ENCODE measurements at places on chromosomes 7 and 10.
A peak's percentile ranks its signal among the peaks of the same experiment; 100 is the strongest.

DNA sequence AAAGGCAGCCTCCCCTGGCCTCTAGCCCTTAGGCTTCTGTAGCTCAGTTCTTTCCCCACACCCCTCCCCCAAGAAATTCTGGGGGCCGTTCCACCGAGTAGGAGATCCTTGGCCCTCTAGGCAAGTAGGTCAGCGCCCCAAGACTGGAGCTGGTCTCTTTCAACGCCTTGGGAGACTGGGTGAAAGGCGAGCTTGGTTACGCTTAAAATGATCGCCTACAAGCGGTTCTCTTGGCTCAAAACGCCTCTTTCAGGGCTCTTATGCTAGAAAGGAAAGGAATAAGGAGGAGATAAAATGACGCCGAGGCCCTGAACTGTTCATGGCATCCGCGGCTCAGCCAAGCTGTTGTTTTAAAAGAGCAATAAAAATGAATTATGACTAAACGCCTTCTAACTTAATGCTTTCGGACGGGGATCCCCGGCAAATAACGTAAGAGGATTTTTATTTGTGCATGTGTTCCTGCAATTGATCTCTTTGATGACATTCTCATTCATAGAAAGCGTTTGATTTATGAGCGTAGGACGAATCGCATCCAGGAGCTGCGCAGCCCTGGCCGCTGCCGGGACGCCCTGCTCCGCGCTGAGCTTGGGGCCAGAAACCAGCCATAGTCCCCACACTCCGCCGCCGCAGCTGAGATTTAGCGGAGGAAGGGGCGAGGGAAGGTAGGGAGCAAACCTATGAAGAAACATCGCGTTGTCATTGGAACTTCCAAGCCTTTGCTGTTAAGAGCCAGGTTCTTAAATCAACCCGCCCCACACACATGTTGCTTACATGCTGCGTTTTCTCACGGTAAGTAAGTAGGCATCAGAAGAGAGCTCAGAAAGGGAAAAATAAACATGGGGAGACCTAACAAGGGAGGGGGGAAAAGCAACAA is 3.0 kb upstream of the HOXA1 start:
- no peak for DNase-seq

DNA sequence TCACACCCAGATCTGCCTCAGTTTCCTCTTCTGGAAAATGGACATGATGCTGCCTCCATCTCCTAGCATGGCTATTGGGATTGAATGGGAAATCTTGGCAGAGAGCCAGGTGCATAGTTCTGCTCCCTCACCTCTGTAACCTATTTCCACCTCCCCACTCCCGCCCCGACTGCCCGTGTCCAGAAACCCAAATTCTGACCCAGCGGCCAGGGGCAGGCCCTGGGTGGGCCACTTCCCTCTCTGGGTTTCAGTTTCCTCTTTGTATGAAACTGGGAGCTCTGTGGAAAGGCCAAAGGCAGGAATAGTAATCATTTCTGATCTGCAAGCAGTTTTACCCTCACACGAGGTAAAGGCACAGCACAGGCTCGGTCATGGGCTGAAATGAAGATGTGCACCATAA is 74.1 kb upstream of the DUSP5 start:
- DNase-seq: no peak

GRCh38 chr10:21673668-21674067 is 139.6 kb downstream of the MLLT10 start:
- DNase-seq: no peak

DNA sequence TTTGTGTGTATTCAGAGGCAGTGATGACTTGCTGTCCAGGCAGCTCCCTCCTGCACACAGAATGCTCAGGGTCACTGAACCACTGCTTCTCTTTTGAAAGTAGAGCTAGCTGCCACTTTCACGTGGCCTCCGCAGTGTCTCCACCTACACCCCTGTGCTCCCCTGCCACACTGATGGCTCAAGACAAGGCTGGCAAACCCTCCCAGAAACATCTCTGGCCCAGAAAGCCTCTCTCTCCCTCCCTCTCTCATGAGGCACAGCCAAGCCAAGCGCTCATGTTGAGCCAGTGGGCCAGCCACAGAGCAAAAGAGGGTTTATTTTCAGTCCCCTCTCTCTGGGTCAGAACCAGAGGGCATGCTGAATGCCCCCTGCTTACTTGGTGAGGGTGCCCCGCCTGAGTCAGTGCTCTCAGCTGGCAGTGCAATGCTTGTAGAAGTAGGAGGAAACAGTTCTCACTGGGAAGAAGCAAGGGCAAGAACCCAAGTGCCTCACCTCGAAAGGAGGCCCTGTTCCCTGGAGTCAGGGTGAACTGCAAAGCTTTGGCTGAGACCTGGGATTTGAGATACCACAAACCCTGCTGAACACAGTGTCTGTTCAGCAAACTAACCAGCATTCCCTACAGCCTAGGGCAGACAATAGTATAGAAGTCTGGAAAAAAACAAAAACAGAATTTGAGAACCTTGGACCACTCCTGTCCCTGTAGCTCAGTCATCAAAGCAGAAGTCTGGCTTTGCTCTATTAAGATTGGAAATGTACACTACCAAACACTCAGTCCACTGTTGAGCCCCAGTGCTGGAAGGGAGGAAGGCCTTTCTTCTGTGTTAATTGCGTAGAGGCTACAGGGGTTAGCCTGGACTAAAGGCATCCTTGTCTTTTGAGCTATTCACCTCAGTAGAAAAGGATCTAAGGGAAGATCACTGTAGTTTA is 15.8 kb downstream of the SCD start:
- DNase-seq: no peak

GRCh38 chr7:155496267-155497005 is 38.5 kb downstream of the EN2 start:
- DNase-seq: no peak

DNA sequence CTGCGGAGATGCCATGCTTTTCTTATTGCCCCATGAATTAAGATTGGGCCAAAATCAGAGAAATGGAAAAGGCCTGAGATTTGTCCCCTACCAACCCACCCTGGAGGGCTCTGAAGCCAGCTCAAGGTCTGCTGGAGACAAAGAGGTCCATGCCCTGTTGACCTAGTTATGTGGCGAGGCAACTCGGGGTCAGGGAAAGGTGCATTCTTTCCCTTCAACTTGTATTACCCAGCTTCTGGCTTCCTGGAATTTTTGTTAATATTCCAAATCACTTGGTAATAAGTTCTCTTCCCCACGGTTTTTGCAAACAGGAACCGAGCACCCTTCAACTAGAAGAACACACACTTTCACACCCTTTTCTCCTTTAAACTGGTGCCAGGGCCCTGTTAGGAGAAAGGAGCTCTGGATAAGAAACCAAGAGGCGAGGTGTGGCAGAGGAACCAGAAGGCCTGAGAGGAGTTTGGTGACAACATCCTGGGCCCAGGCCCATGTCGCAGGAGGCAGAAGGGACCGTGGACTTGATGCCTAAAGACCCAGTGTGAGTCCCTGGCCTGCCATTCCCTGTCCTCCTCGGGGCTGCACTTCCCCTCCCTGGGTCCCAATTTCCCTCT is 12.5 kb upstream of the SFRP5 start:
- no peak for DNase-seq

GRCh38 chr10:5465976-5466450 is 33.4 kb downstream of the CALML5 start:
- DNase-seq: no peak

- no peak for DNase-seq
Measured at GRCh38 chr7:27424231-27424630, 181.6 kb downstream of the EVX1 start.

GRCh38 chr10:5665373-5666007 is 905 bp downstream of the ASB13 start:
- DNase-seq: peak; percentile 36

- DNase-seq: no peak
Measured at GRCh38 chr7:28392289-28392688, 20.0 kb upstream of the CREB5 start.

- no peak for DNase-seq
Measured at GRCh38 chr10:69710008-69710888, 80.2 kb downstream of the FAM241B start.

DNA sequence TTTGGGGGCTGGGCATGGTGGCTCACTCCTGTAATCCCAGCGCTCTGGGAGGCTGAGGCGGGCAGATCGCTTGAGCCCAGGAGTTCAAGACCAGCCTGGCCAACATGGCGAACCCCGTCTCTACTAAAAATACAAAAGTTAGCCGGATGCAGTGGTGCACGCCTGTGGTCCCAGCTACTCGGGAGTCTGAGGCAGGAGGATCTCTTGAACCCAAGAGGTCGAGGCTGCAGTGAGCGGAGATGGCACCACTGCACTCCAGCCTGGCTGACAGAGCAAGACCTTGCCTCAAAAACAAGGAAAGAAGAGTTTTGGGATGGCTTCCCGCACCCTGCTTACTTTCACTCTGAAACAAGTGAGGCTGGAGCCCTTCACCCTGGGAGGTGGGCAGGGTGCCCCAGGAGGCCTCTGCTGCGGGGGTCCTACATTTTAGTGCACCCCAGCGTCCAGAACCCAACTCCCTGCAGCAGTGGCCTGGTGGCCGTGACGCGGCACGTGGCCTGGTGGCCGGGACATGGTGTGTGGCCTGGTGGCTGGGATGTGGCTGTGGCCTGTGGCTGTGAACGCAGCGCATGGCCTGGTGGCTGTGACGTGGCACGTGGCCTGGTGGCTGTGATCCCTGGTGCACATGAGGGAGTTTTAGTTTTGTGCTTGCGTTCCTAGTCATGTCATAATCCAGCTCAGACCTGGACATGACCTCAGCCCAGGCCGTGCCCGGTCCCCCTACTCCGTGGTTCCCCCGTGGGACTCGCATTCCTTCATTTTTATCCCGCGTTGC is 9.3 kb downstream of the KNDC1 start:
- DNase-seq: no peak

DNA sequence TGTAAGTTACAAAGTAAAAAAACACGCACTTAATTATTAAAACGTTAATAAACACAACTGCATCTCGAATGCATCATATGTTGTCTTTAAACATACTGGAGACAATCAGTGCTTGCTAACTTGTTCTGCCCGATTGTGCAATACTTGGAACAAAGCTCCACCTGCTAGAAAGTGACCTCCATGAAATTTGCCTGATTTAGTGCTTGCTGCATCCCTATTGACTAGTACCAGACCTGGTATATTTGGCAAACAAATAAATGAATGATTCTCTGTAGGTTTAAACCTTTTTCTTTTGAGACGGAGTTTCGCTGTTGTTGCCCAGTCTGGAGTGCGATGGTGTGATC is 6.2 kb downstream of the BZW2 start:
- DNase-seq: no peak

- peak; percentile 33 for DNase-seq
Measured at GRCh38 chr7:82675396-82675795, 231.8 kb upstream of the CACNA2D1 start.

DNA sequence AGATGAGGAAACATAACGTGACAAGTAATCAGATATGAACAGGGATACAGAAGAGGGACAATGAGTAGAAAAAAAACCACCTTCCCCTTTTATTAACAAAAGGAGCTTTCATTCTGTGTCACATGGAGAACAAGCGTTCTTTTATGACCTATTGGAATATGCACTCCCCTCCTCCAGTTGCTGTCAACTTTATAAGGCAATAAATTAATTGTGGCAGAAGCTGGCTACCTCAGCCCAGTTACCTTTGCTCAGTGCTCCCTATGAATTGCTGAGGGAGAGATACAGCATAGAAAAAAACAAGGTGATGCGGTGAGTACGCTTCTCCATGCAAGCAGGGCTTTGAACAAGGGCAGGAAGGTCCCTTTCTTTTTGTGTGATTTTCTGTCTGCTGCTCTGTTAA is at the start of gene MGAM2:
MGAM2 (plus strand) TSS at position 220 of the 400 bp plus-strand sequence. CDS start 5,156 bp downstream, outside the sequence.
- DNase-seq: no peak

DNA sequence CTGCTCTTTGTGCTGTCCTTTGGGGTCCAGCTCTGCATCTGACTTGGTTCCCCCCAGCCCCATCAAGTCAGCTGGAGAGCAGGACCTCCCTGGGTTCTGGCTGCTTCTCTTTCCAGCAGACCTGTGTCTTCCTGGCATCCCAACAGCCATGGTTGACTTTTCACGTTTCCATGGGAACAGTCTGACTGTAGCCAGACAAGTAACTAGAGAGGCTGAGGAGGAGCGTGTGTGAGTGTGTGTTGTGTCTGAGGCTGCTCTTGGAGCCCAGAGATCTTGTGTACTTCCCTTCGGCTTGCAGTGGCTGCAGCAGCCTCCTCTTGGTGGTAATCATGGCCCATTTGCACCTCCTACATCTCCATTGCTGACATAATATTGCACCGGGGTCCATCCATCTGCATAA is 332.0 kb downstream of the RPS24 start:
- no peak for DNase-seq

DNA sequence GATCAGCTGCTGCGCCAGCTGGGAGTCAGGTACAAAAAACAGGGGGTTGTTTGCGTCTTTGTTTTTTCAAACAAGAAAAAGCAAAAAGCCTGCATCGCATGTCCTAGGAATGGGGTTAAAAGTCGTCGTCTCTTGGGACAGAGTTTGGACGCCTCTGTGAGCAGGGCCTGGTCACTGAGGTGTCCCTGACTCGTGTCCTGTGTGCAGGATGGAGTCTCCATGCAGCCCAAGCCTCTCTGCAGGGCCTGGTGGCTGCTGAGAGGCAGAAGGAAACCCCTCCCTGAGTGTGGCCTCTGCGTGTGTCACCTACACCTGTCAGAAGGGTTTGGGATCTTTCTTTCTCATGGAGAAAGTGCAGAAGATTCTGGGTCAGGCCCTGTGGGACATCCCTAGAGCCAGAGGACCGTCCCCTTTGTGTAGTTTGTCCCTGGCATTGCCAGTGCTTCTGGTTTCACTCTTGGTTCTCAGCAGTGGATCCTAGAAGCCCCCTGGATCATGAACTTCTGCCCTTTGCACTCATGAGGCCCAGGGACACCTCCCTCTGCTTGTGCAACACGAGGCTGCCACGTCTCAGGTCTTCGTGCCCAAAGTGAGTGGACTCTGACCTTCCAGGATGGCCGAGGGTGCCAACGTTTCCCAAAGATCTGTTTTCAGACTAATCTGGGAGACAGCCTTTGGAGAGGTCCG is 75.0 kb downstream of the PRKAG2 start:
- DNase-seq: no peak

- peak; percentile 17 for DNase-seq
Measured at GRCh38 chr7:156773966-156774365, 119.0 kb downstream of the LMBR1 start.

DNA sequence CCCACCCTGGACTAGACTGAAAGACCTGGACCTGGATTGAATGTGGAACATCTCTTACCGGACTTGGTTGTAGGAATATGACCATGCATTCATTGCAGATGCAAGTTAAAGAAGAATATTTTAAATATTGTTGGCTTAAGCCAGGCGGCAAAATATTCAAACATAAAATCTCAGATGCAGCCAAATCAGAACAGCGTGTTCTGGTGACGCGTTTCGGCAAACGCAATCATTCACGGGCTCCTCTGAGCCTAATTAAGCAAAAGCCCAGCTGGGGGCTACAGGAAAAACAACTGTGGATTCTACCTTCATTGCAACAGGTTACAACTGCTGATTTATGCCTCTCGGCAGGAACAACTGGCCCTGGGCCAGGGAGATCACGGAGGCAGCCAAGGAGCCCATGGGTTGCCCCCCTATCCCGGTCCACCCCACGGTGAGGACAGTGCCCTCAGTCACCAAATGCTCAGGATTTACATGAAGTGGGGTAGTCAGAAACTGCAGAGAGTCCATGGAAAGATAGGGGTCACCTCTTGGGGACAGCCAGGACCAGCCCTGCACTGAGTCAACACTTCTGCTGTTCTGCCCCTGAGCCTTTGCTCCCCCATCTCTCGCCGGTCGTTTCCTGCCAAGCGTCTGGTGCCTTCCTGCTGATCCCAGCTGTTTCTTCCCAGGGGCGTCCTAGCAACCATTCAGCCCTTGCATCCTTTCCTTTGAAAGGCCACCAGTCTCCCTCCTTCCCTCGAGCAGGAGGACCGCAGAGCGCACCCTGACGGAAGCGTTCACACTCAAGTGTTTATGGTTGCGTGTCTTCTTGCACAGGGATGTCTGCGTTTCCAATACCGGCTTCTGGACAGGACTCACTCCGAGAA is 64.4 kb upstream of the SFMBT2 start:
- DNase-seq: no peak

- no peak for DNase-seq
Measured at GRCh38 chr7:128899392-128899791, 11.1 kb downstream of the KCP start.
